NCI-H774 (cell line): ENCODE measurements at places on chromosomes 7 and 10.

DNA sequence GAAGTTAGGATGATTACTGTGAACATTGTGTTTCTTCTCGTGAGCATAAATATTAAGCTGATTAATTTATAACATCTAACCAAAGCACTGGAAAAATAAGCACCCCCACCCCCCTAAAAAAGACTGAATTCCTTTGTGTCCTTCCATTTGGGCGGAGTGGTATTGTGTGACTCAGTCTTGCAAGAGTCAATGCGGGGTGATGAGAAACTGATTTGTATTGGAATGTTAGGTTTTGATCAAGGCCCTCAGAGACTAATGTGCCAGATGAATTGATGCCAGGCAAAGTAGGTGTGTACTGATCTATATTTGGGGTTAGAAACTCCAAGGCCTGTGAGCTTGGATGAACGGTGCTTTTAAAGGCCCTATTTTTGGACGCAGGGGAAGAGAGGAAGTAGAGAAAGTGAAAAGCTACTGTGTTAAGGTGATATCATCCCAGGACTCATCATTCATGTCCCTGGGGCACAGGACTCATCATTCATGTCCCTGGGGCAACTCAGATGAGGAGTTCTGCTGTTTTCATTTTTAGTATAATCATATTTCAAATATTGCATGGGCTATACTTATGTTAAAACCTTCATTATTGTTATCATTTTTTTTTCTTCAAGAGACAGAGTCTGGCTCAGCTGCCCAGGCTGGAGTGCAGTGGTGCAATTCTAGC lies 61.3 kb upstream of the PTN start:
- no peak for DNase-seq

DNA sequence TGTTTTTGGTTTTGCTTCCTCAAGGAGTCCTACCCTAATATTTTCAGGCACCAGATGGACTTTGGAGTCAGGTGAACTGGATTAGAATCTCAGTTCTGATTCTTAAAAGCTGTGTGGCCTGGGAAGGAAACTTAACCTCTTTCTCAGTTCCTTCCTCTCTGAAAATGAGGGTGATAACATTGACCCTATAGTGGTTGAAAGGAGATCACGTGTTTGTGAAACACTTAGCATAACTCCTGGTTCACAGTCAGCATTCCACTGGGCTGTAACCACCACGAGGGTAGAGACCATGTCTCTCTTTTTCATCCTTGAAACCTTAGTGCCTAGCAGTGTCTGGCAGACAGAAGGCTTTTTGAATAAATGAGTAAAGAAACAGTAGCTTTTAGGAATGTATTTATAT lies 16.7 kb downstream of the LSMEM1 start:
- DNase-seq: no peak

DNA sequence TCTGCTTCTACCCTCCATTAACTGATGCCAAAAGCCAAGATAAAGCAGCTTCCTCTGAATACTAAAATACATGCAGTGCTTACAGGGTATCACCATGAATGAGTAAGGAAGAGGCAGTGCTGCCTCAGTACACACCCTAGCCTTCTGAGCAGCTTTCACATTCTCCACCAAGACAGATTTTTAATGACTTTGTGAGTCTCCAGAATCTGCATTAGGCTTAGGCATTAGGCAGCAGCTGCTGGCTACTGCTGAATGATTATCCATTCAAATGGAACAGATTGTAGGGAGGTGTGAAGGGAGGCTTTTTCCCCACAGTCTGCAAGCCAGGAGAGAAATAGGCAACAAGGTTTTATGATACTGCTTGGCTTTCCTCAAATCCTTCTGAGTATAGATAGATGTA lies 1226.7 kb upstream of the LRRN3 start:
- DNase-seq: no peak

DNA sequence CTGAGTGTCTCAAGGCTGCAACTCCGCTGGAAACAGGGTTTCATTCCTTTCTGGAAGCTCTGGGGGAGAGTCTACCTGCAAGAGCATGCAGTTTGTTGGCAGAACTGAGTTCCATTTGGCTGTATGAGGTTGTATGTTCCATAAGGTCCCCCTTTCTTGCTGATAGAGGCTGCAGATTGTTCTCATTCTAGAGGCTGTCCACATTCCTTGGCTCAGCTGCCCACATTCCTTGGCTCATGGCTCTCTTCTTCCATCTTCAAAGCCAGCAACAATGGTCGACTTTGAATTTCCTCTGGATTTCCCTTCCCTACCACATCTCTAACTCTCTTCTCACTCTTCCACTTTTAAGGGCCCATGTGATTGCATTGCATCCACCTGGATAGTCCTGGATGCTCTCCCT lies 147.3 kb upstream of the CDCA7L start:
- DNase-seq: no peak

DNA sequence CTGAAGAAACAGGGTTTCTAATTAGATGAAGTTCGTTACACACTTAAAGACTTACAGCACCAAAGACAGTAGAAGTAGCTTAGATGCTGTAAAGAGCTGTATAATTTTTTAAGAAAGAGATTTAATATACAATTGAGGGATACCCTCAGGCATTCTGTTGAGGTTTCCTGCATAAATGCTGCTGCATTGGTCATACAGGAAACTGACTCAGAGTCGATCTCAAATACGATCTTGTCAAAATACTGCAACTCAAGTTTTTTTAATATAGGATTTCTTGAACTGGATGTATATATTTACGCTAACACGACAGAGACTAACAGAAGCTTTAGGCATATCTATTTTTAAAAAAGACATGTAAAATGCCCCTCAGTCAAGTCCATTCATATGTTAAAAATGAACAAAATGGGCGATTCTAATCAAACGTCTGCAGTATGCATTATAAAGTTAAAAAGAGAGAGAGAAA lies 2.4 kb upstream of the ARID5B start:
- no peak for DNase-seq

GRCh38 chr7:7125963-7126362 lies 56.4 kb upstream of the C1GALT1 start:
- no peak for DNase-seq

DNA sequence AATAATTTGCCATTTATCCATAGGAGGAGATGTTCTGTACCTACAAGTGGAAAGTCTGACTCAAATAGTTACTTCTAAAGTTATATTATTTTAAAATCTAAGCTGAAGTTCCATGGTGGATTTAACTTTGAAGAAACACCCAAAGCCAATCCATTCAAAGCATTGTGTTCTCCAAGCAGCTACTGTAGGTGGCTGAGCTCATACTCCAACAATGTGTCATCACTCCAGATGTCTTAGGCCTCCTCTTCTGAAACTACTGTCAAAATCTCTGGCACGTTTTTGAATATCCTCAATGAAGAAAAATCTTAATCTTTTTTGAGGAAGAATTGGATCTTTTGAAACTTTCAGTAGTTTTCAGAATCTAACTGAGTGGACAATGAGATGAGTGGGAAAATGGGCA lies 169.1 kb downstream of the PTEN start:
- DNase-seq: no peak

GRCh38 chr7:151748733-151749132 lies 128.2 kb downstream of the PRKAG2 start:
- DNase-seq: no peak

DNA sequence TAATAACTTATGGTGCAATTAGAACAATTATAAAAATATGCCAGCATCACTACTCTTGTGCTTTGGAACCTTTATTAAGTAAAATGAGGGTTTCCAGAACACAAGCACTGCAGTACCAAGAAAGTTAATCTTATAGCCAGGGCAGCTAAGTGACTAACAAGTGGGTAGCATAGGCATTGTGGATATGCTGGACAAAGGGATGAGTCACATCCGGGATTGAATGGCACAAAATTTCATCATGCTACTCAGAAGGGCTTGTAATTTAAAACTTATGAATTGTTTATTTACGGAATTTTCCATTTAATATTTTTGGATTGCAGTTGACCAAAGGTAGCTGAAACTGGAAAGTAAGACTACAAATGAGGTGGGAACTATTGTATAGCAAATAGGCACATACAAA lies 250.6 kb downstream of the C7orf25 start:
- no peak for DNase-seq

- no peak for DNase-seq
Observed at GRCh38 chr7:41492603-41493002, 210.3 kb downstream of the INHBA start.

DNA sequence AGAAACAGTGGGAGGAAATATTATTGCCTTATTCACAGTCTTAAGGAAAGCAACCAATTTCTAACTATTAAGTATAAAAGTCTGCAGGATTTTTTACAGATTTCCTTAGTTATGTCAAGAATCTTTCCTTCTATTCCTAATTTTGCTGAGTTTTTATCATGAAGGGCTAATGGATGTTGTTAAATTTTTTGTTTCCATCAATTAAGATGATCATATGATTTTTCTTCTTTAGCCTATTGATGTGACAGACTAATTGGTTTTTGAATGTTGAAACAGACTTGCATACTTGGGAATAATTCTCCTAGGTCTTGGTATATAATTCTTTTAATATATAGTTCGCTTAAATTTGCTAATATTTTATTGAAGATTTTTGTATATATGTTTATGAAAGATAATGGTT lies 569.1 kb upstream of the KCND2 start:
- no peak for DNase-seq

DNA sequence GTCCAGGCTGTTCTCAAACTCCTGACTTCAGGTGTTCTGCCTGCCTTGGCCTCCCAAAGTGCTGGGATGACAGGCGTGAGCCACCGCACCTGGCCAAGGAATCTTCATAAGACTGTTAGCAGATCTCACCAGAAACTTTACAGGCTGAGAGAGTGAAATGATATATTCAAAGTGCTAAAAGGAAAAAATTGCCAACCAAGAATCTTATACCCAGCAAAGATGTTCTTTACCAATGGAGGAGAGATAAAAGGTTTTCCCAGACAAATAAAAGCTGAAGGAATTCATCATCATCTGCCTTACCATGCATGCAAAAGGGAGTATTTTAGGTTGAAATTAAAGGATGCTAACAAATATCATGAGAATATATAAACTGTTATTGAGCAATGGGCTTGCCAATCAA lies 23.6 kb downstream of the GIMAP7 start:
- no peak for DNase-seq

DNA sequence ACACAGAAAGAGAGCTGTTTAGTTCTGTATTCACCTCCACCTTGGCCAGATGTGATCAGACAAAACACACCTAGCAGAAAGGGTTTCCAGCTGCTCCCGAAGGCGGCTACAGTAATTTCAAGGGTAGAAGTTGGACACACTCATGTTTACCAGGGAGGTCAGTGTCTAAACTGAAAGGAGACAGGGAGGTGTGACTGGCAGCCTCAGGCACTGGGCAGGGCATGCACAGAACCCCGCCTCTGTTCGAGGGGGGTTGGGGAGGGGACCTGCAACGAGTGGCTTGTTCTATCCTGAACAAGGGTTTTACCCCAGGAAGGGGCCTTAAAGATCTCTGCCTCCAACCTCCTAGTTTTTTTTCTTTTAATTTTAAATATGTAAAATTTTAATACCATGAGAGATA lies 49.6 kb downstream of the BPGM start:
- peak; percentile 7 for DNase-seq

DNA sequence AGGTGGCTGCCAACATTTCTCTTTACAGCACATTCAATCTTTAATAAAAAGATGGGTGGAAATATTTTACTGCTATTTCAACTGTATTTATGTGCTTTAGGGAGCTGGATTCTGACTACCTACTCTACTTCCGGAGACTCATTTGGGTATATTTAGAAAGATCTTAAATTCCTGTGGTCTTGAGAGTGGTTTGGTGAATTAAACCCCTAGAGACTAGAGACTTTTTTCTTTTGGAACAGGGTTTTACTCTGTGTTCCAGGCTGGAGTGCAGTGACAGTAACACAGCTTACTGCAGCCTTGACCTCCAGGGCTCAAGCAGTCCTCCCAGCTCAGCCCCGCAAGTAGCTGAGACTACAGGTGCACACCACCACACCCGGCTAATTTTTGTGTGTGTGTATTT lies 79.0 kb upstream of the HABP2 start:
- DNase-seq: no peak
